Aorta (tissue), 5 donors: ENCODE measurements at places on chromosomes 2 and 18. TPM values are rescaled to one million over a fixed set of nuclear protein-coding genes. Genes with fewer than 3 reads are reported as not detected.
A peak's percentile ranks its signal among the peaks of the same experiment; 100 is the strongest.

DNA sequence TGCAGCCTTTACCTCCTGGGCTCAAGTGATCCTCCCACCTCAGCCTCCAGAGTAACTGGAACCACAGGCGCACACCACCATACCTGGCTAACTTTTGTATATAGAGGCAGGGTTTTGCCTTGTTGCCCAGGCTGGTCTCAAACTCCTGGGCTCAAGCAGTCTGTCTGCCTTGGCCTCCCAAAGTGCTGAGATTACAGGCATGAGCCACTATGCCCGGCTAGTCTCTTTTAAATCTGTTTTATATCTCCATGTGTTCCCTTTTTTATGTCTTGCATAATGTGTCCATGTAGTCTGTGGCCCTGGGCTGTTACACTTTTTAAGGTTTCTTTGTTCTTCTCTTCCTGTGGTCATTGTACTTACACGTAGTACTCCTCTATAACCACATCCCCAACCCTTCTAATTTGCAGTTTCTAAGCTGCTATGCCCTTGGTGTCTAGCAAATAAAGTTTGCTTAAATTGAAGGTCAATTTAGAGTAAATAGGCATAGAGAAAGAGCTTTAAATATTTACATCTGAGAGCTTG lies 168.2 kb downstream of the MCFD2 start:
- no peak for DNase-seq

DNA sequence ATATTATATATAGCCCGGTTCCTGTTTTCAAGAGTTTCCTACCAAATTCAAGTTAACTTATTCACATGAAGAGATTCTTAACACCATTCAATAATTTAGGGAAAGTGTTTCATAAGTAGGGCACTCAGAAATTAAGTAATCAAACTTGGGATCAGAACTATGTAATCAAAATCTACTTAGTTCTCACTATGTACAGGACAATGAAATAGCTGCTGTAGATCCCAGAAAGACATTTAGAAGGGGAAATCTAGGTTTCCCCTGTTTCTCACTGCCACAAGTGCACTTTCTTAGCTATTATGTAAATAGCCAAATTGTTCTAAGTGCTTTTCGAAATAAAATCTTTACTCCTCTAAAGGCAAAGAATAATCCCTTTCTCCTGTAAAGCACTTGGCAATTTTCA lies 493.6 kb upstream of the SETBP1 start:
- no peak for DNase-seq

DNA sequence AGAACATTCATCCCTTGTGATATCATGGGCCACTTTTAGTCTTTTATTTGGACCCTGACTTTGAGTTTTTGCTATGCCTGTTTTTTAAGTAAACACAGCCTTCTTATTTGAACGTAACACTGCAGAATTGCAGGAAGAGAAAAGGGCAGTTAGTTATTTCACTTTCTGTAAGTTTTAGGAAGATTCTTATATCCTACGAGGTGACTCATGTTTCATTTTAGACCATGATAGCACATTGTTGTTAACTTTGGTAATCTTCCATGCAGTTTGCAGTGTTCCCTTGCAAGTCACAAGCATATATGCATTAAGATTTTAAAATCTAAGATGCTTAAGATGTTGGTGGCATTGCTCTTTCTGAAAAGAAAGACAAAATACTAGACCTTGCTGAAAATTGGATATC lies 128.6 kb upstream of the EPC2 start:
- DNase-seq: no peak

Gene LRP1B
- 0.33 TPM for total RNA-seq

Gene UGT1A6
- not detected for total RNA-seq

Gene C2orf66
- total RNA-seq: 0.19 TPM

GRCh38 chr2:160664603-160665140 lies 171.1 kb upstream of the RBMS1 start:
- DNase-seq: no peak

DNA sequence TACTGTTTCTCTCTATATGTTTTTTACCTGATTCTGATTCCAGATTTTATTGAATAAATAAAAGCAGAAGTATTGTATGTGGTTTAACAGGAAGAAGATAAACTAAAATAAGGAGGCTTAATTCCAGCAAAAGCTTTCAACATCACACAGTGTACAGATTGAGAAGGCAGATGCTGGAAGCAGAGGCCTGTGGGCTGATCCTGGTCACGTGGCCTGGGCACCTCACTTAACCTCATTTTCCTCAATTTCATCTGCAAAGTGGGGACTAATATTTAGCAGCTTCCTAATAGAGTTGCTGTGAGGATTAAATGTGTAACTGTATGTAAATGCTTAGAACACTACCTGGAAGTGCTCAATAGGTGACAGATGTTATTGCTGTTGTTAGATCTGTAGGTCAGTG lies 58.0 kb downstream of the CDCA7 start:
- DNase-seq: no peak

GRCh38 chr2:138931284-138932256 lies 151.4 kb upstream of the NXPH2 start:
- DNase-seq: no peak

DNA sequence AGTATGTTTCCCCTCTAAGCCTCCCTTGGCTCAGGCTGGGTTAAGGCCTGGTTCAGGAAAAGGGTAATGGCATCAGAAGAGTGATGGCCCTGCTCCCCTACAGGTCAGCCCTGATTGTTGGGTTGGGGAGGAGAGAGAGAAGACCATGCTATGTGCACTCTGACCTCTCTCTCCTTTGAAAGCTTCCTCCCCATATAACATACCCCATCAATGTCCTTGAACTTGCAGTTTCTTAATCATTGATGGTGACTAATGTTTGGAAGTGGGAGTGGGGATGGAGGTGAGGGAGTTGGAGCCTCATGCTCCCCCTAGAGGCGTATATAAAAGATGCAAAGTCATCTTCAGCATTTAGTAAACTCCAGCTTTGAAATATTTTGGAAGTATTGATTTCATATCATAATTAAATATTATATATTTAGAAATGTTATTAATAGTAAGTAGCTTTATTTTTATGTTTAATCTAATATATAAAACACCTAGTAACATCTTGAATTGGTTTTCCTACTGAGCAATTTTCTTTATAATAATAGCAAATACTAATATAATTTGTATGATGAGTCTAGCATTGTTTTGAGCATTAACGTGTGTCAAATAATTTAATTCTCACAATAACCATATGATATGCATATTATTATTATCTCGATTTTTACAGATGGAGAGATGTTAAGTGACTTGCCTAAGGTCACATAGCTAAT lies 8.8 kb downstream of the PLCL1 start:
- DNase-seq: no peak

Gene TUBA3E
- not detected for total RNA-seq

- no peak for DNase-seq
Observed at GRCh38 chr18:4024702-4025101, 430.4 kb downstream of the DLGAP1 start.

GRCh38 chr18:39062426-39062825 lies 1496.8 kb upstream of the CELF4 start:
- DNase-seq: no peak

DNA sequence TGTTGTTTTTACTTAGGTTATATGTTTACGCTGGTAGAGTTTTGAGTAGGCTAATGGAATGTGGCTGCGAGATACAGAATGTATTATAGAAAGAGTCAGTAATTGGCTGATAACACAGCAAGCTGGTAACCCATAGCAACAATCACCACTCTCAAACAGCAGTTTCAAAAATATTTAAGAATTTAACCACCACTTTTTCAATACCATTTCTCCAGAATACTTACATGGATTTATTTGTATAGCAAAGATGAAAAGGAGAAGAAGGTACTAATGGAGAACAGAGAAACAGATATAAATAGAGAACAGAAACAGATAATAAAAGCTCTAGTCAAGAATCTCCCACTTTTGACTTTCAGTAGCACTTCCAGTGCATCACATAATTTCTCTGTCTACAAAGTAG lies 188.3 kb upstream of the SLC39A10 start:
- DNase-seq: no peak

DNA sequence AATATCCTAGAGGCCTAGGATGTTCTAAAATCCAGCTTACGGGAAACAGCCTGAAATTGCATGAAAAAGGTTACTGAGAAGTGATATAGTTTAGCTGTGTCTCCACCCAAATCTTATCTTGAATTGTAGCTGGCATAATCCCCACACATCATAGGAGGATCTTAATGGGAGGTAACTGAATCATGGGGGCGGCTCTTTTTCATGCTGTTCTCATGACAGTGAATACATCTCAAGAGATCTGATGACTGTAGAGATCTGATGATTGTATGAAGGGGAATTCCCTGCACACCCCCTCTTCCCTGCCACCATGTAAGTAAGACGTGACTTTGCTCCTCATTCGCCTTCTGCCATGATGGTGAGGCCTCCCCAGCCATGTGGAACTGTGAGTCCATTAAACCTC lies 385.6 kb upstream of the ID2 start:
- DNase-seq: no peak

Gene SAP130
- 23.8 TPM for total RNA-seq

DNA sequence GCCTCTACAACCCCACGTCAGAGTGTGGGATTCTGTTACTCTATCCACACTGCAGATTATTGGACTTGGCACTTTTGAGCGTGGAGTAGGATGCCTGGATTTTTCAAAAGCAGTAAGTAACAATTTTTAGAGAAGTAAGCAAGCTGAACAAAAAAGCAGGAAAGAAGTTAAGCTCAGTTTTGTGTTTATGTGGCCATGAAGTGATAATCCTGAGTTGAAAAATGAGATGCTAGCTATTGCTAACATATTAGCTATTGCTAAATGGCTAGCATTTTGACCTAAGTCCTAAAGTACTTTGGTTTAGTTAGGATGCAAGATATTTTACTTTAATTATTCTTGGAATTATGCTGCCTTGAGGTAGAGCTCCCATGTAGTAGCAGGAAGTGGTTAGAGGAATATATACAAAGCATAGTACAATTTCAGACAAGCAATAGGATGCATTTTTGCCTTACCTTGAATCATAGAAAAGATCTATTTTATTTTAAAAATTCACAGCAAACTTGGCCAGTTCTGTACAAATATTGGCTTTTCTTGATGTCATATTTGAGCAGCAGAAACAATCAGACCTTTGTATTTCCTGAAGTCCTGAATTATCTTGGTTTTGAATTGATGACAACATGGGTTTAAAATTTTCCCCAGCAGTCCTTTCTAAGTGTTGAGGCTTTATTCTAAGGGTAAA lies 74.6 kb downstream of the COX7A2L start:
- DNase-seq: no peak

GRCh38 chr2:33946193-33946592 lies 347.1 kb upstream of the FAM98A start:
- DNase-seq: no peak

DNA sequence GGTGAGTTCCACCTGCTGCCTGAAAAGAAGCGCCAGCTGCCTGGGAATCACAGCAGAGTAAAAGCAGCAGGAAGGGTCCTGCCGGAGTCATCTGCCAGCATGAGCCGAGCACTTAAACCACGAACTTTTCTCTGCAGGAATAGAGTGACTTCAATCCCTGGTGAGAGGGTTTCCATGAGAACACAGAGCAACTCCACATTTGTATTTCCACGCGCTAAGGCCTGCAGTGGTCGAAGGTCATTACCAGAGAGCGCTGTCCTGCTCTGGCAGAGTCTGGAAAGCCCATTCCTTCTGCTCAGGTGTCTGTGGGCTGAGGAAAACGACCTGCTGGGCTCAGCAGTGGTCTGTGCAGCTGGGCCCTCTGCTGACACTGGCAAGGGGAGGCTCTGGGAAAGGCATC lies 6.7 kb downstream of the PASK start:
- DNase-seq: peak; percentile 42

Gene ITGB6
- total RNA-seq: 0.18 TPM

DNA sequence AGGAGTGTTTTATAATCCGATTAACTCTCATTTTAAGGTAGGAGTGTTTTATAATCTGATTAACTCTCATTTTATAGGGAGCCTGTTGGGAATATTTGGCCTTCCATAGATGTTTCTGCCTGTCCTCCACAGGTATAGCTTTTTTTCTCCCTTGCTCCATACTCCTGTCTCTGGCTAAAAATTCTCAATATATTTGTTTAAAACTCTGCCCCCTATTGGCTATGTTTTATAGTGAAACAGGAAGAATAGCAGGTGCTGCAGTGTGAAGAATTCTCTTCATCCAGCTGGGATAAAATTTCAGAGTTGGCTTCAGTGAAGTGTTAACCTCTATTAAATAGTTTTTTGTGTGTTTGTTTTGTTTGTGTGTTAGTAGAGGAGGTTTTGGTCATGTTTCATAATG lies 1046.0 kb upstream of the TMEFF2 start:
- DNase-seq: no peak

Gene GPC1
- total RNA-seq: 32.3 TPM

DNA sequence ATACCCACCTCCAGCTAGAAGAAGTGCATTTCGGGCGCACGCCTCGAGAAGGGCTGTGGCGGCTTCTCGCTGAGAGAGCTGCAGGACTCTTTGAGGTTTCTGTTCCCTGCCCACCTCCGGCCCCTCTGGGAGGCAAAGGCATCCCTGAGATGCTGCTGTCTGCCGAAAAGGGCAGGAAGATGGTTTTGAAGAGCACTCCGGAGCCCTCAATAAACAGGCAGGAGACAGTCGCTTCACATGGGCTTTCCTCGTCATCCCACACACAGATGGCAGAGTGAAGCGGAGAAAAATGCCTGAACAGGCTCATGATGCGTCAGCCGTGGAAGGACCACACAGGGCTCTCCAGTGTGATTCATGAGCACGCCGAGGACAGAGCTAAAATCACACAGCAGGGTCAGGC lies 25.4 kb upstream of the GLI2 start:
- DNase-seq: no peak

DNA sequence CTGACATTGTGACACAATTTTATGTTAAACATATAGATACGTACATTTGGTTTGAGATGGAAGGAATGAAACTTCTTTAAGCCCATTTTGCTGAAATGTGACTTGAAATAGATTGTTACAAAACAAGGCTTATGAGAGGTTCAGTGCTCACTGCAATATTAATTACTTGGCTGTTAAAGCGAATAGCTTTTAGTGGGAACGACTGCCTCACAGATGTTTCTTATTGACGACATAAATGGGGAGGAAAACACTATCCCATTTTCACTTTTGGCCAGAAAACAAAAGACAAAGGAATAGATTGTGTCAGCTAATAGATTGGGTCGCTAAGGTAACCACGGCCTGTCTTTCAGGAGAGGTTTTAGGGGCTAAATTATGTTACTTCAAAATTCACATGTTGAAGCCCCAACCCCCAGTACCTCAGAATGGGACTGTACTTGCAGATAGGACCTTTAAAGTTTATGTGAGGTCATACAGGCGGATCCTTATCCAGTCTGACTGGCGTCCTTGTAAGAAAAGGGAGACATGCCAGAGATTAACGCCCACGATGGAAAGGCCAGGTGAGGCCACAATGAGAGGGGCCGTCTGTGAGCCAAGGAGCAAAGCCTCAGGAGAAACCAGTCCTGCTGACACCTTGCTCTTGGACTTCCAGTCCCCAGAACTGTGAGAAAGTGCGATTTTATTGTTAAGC lies 10.8 kb downstream of the INPP1 start:
- no peak for DNase-seq

DNA sequence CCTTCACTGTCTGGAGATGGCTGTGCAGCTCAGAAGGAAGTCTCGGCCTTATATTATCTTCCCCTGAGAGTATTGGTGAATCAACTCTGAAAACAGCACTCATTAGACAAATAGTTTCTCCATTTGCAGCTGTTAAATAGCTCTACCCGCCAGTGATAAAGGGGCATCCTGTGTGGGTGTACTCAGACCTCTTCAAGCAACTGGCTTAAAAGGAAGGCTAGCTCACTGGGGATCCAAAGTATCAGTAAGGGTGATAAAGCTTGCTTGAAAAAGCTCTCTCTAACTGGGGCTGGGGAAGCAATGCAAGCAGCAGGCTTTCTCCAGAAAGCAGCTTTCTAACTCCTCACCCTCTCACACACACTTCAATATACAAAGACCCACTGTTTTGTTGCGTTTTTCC lies 64.9 kb upstream of the PSMD14 start:
- DNase-seq: no peak

Gene DNAJC27
- total RNA-seq: 6.7 TPM
